Ammon's horn (tissue), 1 donor: ENCODE measurements at places on chromosomes 7 and 10.

GRCh38 chr7:113202284-113202683, 83.9 kb upstream of the SMIM30 start:
- no peak for DNase-seq

DNA sequence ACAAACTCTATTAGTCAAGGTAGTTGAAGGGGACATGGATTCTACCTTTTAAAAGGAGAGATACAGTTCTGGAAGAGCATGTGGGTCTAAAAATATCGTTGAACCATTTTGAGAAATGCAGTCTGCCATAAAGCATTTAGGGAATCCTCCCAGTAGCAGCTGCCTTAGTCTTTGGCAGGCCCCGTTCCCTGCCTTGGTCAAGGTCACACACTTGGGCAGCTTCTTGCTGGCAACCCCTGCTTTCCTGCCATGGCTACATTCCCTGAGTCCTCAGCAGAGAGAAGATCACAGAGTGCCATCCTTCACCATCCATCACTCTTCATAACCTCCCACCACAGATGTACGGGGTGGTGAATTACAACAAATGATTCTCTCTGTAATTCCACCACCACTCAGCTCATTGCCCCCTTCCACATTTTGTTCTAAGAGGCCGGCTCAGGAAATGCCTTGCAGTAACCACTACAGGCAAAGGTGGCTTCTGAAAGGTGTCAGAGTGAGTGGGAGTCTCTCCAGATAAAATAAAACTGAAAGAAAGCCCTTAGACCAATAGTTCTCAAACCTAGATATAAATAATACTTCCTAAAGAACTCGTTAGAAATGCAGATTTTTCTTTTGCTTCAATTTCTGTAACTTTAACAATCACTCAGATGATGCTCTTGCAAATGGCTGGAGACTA, 121.4 kb upstream of the STK17A start:
- DNase-seq: no peak

GRCh38 chr7:44262031-44262430, 61.3 kb downstream of the YKT6 start:
- no peak for DNase-seq

DNA sequence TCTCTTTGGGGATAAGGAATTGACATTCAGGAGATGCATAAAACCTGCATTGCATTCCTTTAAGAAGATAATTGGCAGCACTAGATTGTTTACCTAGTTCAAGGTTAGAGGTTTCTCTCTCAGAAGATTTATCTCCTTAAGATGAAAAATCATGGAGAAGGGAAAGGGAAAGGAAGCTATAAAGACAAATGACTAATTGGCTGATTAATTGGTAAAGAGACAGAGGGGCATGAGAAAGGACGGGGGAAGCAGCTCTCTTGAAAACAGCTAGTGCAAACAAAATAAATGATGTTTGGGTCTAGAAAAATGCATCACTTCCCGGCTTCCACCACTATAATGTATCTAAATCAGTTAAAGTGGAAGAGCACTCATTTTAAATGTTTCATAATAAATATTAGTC, 941.2 kb downstream of the XPNPEP1 start:
- DNase-seq: no peak

- no peak for DNase-seq
Observed at GRCh38 chr7:127838816-127839415, 186.9 kb downstream of the SND1 start.

- no peak for DNase-seq
Observed at GRCh38 chr10:124242365-124242764, 149.0 kb upstream of the CHST15 start.

GRCh38 chr10:93406364-93407145, 75.6 kb downstream of the MYOF start:
- DNase-seq: no peak

- no peak for DNase-seq
Observed at GRCh38 chr7:51315393-51316261, 982 bp downstream of the COBL start.

DNA sequence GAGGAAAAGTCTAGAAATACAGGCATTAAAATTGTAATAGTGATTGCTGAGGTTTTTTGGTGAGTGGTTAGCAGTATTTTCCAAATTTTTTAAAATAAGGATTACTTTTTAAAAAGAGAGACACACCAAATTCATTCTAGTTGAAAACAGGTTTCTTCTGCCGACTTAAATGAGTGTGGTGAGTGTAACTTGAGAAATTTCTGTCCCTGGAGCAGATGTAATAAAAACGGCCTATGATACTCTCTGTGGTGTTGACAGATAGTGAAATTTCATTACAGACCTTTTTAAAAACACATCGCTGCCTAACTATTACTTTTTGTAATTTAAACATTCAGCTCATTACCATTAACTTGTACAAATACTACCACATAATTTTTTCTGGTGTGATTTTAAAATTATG, 90.1 kb downstream of the CYP51A1 start:
- no peak for DNase-seq

DNA sequence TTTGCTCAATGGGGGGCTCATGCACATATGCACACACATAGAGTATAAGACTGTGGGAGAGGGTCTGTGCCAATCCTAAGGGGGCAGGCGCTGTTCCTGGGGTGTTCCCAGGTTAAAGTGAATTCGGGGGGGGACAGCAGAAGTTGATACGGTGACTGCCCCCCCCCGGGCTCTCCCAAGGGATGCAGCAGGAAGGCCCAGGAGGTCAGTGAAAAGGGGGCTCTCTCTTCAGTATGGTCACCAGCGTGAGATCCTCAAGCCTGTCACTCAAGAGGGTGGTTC, 32.4 kb downstream of the SPDYE6 start:
- no peak for DNase-seq

GRCh38 chr10:131346456-131346855, 34.9 kb upstream of the TCERG1L start:
- DNase-seq: no peak

DNA sequence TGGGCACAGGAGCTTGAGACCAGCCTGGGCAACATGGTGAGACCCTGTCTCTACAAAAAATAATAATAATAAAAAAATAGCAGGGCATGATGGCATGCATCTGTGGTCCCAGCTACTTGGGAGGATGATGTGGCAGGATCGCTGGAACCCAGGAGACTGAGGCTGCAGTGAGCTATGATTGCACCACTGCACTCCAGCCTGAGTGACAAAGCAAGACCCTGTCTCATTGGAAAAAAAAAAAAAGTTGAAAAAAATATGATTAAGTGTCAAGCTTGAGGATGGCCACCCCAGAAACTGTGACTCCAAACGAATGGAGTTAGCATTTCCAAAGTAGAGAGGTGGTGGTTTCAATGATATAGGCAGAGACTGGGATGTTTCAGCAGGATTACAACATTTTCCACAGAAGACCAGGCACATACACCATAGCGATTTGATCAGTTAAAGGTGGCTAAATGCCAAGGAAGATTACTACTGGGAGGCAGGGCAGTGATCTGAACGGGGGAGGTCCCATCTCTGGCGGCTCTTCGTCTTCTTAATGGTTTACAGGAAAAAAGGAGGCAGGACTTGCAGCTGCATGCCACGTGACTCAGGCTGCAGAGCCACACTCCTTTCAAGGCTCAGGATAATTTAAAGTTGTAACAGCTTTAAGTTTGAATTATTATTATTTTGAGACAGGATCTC, 250.6 kb upstream of the GALNT17 start:
- DNase-seq: no peak

GRCh38 chr7:105648561-105649401, 67.5 kb upstream of the EFCAB10 start:
- no peak for DNase-seq
